ENCODE measurements at places on chromosomes 1 and 21.
A peak's percentile ranks its signal among the peaks of the same experiment; 100 is the strongest.

DNA sequence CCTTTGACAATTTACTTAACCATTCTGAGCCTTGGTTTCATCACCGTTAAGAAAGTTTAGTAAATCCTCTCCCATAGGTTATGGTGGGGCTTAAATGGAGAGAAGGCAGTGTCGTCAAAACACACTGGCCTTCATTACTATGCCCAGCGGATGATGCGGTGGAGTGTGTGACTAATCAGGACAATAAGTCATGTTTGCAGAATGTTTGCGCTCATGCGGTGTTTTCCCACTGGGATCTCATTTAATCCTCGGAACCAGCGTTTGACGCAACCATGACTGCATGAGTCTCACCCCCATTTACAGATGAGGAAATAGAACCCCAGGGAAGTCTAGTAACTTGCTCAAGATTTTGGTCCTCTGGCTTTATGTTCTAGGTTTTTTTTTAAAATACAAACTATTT lies 17.5 kb downstream of the SLC26A9 start:
- peak; percentile 84 for DNase-seq

- DNase-seq: peak; percentile 40
Measured at GRCh38 chr1:158527190-158527815, 26.9 kb downstream of the OR6Y1 start.

- peak; percentile 83 for DNase-seq
Measured at GRCh38 chr1:7667625-7668218, 103.4 kb upstream of the VAMP3 start.

- DNase-seq: peak; percentile 71
Measured at GRCh38 chr1:40404670-40405462, 31.3 kb downstream of the SMAP2 start.

- no peak for DNase-seq
Measured at GRCh38 chr1:164518692-164519332, 40.2 kb upstream of the PBX1 start.

GRCh38 chr1:6180707-6181311 lies 688 bp upstream of the CHD5 start:
- no peak for DNase-seq

All from EH (cell line).